HEK293T (cell line): ENCODE measurements at places on chromosomes 5 and 9.

GRCh38 chr9:113622600-113623400 lies 159.3 kb downstream of the RGS3 start:
- DNase-seq: no peak

DNA sequence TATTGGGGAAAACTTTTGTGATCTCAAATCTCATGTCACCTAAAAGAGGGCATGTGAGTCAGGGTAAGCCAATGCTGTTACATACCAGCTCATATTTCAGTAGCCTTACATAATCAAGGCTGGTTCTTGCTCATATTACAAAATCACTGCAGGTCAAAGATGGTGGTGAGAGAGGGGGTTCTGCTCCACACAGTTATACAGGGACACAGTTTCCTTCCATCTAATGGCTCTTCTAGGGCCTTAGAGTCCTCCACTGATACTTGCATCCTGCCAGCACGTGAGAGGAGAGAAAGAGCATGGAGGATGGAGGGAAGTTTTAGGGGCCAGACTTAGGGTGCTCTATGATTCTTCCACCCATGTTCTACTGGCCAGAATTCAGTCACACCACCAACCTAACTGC lies 130.0 kb downstream of the LIFR start:
- DNase-seq: no peak

DNA sequence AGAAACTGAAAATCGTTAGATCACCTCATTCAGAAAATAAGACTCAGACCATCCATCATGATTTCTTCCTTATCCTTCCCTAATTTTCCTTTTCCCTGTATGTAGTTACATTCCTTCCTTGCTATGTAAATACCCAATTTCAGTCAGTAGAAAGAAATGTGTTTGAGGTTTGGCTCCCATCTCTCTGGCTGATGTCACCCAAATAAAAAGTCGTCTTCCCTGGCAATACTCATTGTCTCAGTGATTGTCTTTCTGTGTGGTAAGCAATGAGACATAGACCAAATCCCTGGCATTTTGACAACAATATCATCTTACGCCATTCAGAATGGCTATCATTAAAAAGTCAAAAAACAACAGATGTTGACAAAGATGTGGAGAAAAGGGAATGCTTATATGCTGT lies 303.9 kb upstream of the EDIL3 start:
- DNase-seq: no peak

- no peak for DNase-seq
These were observed 691.1 kb upstream of the C9orf72 start for GRCh38 chr9:28264368-28264767.

GRCh38 chr5:148374690-148375360 lies 8.9 kb upstream of the FBXO38 start:
- peak; percentile 56 for DNase-seq

DNA sequence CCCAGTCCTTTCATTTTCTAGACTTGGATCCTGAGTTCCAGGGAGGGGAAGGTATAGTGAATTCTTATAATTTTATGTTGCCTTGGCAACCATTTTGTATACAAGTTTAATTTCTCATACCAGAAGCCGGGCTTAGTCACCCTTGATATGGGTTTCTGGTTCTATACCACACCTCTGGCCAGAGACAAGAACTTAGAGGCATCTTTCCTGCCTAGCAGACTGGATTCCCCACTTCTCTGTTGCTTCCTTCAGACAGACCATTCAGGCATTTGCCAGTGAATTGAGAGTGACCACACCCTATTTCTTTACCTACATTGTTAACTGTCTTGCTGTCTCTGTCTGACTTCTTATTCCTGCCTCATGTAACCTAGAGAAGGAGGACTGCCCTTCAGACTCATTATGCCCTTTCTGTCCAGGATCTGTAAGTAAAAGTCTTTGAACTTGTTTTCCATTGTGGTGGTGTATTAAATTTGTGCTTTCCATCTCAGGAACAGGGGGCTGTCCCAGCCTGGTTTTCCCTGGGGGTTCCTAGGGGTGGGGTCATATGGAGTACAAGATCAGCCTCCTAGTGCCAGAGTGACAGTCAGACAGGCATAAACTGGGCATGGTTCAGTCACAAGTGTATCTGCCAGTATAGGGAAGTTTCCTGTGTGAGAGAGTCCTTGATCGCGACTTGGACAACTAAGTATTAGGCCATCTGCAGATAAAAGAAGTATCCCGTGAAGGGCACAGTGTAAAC lies 27.4 kb downstream of the TNFSF8 start:
- DNase-seq: no peak

GRCh38 chr9:35366627-35367026 lies 123.3 kb upstream of the RUSC2 start:
- no peak for DNase-seq

DNA sequence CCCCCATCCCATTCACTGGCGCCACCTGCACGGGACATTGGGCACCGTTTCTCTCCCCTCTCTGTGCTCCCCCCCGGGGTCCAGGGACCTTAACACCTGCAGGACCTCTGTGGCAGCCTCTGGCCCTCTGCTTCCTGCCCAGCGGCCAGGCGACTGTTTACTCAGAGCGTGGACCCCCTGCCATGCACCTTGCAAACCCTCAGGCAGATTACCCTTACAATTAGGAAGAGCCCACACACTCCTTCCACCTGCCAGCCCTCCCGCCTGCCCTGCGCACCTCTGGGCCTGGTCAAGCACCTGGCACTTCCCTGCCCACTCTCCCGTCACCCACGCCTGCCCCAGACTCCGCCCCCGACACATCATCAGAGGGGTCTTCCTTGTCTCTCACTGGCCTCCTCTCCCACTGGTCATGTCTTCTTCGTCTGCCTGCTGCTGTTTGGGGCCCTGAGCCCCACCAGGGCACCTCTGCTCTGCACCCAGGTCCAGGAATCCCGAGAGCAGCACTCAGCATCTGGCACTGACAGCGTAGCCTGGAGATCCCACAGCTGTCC lies 281.3 kb upstream of the IRX4 start:
- no peak for DNase-seq

DNA sequence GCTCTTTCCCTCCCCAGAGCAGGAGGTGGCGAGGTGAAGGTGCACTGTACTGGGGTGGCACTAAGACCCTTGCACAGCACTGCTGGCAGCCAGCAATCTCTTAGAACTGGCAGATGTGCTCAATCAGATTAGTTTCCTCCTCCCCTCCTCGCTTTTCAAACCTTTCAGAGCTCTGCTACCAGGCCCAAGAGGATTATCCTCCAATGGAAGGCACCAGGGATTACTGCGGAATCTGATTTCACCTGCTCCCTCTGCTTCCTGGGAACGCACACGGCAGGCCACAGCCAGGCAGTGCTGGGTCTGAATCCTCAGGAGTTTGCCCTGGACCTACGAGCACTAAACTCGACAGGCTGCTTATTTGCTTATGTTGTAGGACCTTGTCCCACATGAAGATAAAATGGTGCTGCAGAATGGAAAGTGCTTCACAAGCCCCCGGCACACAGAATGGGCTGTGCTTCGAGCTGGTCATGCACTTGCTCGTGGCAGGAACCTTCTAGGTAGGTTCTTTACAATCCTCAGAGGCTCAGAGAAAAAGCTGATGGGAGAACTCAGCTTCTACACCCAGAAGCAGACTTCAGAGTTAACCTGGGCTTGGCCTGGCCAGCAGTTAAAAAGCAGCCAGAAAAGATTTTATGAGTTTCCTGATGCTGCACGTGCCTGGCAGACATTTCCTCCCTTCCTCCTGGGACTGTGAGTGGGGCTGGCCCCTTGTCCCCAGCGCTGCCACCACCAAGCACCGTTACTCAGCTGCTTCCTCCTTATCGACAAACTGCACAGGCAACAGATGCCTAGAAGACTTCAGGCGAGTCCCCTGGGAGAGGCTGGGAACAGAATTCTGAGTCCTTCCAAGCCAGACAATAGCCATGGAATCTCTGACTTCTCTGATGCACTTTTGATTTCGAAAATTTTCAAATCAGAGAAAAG lies 33.1 kb downstream of the FABP6 start:
- DNase-seq: no peak

GRCh38 chr5:55936100-55936693 lies 58.6 kb downstream of the IL6ST start:
- peak; percentile 73 for DNase-seq

GRCh38 chr9:2764353-2764752 lies 47.0 kb downstream of the KCNV2 start:
- DNase-seq: no peak

DNA sequence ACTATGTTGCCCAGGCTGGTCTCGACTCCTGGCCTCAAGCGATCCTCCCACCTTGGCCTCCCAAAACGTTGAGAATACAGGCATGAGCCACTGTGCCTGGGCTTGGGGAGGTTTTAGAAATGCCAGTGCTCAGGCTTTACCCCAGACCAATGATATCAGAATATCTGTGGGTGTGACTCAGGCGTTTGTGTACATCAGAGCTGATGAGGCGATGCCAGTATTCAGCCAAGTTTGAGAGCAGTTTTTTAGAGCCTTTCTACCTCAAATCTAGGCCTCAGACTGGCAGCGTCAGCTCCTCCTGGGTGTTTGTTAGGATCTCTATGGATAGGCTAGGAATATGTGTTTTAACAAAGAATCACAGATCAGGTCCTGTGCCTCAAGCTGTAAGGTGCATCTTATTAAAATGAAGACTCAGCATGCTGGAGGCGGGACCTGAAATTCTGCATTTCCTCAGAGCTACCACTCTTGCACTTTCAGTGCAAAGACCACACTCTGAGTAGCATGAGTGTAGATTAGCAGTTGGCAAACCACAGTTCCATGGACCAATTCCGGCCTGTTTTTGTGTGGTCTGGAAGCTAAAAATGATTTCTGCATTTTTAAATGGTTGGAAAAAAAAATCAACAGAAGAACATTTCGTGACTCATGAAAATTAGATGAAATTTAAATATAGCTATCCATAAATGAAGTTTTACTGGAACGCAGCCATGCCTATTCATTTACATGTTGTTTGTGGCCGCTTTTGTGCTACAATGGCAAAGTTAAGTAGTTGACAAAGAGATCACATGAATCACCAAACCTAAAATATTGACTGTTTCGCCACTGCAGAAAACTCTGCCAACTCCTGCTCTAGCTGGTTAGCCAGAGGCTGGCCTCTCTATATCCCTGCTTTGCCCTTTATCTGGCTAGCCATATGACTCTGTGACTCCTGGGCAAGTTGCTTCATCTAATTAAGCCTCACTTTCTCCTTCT lies 92.2 kb downstream of the KLF4 start:
- DNase-seq: no peak

GRCh38 chr5:6875376-6875775 lies 162.1 kb downstream of the TENT4A start:
- DNase-seq: no peak
